Activated CD8-positive, alpha-beta memory T cell treated with anti-CD3 and anti-CD28 coated beads, Interleukin-2, amount 10 ng/mL, durations not matched to agents 7 days and 5 days (primary cell): ENCODE measurements at places on chromosomes 3 and 15.

DNA sequence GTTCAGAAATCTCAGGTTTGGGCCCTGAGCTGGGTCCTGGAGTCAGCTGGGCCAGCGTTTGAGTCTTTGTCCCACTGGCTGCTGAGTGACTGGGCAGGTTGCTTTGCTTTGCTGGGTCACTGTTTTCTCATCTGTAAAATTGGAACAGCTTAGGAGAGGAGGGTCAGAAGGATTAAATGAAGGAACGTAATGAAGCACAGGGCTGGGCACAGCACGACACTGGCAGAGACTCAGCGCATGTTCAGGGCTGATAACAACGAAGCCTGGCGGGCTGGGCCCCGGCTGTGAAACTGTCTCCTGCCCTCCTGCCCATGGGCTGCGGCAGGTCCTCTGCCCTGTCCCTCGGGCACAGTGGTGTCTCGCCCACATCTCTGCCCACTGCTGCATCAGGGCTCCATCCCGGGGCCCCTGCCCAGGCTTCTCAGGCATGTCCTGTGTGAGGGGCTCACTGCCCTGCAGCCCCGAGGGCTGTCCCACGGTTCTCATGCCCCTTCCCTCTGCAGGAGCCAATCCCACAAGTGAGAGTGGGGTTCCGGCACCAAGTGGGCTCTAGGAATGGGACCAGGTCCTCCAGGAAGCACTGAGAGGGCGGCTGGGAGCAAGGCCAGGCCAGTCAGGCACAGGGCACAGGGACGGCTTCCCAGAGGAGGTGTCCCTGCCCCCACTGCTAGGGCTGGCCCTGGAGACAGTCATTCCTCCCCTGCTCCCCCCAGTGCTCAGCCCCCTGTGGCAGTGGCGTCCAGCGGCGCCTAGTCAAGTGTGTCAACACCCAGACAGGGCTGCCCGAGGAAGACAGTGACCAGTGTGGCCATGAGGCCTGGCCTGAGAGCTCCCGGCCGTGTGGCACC is 88.0 kb downstream of the TBC1D2B start:
- no peak for DNase-seq

GRCh38 chr15:101458158-101458900 is 31.2 kb downstream of the PCSK6 start:
- no peak for DNase-seq

GRCh38 chr3:194270627-194271459 is 80.3 kb downstream of the CPN2 start:
- DNase-seq = no peak

GRCh38 chr15:39792025-39792843 is 9.6 kb upstream of the FSIP1 start:
- DNase-seq = no peak

DNA sequence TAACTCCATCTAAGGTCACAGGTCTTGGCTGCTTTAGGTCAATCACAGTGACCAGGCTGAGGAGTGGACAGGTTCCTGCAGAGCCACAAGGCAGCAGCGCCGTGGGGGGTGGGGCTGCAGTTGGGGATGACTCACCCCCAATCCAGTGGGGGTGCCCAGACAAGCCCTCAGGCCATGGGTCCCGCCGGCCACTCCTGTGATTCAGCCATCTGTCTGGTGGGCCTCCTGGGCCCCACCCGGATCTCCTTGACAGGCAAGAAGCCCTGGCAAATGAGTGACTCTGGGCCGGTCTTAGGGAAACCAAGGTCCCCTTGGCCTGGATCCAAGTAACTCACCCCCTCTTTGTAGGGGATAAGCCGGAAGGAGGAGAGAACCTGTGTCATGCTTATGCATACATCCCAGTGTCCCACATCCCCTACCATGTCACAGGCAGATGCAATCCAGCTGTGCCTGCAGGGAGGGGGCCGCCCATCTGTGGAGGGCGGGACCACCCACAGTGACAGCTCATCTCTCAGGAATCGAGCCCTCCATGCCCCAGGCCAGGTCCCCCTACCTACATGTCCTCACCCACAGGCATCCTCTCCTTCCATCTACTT is 495 bp upstream of the COL7A1 start:
- no peak for DNase-seq

DNA sequence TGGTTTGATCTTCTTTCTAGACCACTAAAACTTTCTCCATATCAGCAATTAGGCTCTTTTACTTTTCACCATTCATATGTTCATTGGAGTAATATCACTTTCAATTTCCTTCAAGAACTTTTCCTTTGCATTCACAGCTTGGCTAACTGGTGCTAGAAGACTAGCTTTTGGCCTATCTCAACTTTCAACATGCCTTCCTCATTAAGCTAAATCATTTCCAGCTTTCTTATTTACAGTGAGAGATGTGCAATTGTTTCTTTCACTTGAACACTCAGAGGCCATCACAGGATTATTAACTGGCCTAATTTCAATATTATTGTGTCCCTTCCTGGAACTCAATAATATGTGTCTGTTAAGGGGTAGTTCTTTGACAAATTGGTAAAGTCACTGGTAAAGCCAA is 42.8 kb upstream of the PLOD2 start:
- DNase-seq = no peak

DNA sequence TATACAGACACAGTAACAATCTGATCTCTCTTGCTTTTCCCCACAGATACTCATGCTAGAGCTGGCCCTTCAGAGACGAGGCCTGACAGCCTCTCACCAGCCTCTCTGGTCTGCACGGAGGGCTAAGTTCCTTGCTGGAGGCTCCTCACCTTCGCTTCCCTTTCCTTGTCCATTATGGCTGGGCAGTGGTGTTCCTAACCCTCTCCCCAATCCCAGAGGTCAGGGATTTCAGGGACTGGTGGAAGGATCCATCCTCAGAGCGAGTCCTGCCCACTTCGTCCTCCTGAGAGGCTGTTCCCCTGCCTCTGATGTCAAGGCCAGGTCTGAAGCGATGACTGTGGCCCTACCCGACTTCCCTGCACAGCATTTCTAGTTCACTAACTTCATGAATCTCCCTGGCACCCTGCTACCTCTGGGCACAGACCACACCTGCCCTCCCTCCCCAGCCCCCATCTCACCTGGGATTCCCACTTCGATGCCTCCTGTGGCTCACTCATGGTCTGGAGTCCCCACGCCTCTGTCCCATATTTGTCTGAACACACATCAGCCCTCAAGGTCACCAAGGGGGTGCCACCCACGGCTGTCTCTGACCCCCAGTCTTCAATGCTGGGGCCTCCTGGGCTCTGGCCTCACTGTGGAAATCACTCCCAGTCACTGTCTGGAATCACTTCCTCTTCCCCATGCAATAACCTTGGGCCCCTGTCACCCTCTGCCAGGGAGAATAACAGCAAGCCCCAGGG is 124.9 kb upstream of the PRR20G start:
- DNase-seq = peak; percentile 18

- no peak for DNase-seq
These were observed 28.9 kb downstream of the POPDC2 start for GRCh38 chr3:119631516-119631915.

- no peak for DNase-seq
These were observed 72.8 kb downstream of the GABRG3 start for GRCh38 chr15:27043770-27044169.

DNA sequence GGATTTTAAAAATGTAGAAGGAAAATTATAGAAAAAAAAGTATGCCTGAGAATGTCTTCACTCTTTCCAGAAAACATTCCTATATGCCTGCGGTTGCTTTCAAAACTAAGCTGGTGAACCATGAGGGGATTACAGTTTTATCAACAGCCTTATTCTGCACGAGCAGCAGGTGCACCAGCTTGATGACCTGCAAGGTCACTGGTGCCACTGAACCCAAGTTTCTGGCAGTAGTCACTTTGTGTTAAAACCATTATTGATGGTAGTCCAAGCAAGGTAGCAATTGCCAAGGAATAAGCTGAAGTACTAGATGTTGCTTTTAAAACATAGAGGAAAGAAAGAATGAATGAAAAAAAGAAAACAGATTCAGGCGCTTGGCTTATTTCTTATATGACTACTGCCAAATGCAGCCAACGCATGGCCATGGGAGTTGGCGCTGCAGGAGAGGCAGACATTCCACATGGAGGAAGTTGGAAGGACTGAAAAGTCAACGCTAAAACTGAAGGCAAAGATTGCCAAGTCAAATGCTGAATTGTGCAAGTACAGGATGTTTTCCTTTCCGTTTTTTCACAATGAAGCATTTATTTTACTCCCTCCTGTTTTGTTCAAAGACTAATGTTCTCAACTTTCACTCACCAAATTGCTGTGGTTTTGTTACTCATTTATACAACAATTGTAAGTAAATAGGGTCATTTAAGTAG is 601.4 kb downstream of the CADM2 start:
- no peak for DNase-seq

DNA sequence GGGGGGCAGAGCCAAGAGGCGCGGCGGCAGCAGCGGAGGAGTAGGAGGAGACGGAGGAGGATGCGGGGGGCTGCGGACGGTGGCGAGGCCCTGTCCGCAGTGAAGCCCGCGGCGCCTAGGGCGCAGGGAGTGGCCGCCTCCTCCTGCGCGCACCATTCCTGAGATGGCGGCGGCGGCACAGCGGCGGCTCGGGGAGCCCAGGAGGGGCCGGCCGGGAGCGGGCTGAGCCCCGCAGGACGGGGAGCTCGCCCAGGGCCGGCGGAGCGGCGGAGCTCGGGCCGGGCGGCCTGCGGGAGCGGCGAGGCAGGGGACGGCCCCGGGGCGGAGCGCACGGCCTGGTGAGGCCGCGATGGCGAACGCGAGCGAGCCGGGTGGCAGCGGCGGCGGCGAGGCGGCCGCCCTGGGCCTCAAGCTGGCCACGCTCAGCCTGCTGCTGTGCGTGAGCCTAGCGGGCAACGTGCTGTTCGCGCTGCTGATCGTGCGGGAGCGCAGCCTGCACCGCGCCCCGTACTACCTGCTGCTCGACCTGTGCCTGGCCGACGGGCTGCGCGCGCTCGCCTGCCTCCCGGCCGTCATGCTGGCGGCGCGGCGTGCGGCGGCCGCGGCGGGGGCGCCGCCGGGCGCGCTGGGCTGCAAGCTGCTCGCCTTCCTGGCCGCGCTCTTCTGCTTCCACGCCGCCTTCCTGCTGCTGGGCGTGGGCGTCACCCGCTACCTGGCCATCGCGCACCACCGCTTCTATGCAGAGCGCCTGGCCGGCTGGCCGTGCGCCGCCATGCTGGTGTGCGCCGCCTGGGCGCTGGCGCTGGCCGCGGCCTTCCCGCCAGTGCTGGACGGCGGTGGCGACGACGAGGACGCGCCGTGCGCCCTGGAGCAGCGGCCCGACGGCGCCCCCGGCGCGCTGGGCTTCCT is at the start of gene GPR27:
TSS of gene GPR27 (plus strand) at position 155 of the 909 bp plus-strand sequence. CDS start at position 350, 195 bp downstream.
- DNase-seq = no peak

DNA sequence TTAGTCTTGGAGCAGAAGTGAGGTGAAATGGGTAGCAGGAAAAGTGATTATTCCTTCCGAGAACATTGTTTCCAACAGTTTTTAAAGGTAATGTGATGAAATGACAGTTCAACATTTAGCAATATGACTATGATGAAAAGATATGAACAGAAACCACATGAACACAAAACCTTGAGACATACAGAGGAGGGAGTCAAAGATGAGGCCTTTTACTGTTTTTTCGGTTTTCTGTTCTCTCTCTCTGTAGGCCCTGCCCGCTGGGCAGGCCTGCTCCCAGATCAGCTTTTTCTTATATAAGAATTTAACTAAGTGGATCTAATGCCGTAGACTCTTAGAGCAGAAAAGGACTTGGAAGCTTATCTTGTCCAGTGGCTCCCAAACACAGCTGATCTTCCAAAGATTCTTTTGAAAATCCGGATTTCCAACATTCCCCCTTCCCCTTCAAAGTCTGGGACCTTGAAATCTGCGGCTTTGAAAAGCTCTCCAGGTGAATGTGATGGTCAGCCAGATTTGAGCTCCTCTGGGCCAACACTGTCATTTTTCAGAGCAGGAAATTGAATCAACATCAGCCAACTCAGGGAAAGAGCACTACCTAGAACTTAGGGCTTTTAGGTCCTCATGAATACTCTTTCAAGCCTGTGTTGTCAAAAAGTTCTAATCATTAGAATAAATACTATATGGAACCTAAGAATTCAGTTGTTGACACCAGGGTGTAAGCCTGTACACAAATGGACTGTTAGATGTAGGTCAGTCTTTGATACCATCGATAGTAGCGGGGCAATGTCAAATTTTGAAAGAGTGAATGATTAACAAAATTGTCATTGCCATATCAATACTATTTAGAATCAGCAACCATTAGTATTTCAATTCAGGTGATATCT is 372.7 kb downstream of the SHQ1 start:
- no peak for DNase-seq

DNA sequence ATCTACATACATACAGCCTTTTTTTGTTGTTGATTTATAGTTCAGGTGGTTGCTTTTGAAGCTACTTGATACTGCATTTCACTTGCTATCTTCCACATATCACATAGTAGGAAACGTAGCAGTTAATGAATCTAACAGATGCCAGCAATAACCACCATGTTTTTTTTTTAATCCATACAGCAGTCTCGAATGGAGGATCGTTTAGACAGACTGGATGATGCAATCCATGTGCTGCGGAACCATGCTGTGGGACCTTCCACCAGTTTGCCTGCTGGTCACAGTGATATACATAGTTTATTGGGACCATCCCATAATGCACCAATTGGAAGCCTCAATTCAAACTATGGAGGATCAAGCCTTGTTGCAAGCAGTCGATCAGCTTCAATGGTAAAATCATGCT is 123.2 kb upstream of the CGNL1 start:
- no peak for DNase-seq

- no peak for DNase-seq
These were observed 377.0 kb downstream of the FOXP1 start for GRCh38 chr3:71206305-71207165.

DNA sequence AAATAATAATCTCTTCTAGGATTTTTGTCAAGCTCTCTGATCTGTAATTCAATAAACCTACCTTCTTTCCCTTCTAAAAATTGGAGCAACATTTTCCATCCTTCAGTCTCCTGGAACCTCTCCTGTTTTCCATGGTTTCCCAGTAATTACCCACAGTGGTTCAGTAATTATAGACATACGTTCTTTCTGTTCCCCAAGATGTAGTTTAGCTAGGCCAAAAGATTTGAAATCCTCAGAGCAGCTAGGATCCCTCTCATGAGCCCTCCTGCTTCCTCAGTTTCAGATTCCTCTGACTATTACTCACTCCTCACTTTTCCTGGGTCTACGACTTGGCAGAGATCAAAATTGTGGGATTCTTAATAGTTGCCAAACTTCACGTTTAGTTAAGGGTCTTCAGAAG is 76.9 kb upstream of the IGSF10 start:
- no peak for DNase-seq

DNA sequence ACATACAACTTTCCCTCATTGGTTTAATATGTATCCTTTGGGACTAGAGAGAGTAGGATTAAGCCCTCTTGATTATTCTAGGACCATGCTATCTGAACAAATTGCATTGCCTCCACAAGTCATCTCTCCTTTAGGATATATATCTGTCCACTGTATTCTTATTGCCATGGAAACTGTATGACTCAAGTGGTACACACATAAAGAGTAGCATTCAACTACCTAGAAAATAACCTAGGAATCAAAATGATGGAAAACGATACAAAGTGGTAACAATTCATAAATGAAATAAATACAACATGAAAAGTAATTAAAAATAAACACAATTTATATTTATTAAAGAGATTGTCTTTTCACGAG is 212.1 kb upstream of the P2RY1 start:
- DNase-seq = no peak

DNA sequence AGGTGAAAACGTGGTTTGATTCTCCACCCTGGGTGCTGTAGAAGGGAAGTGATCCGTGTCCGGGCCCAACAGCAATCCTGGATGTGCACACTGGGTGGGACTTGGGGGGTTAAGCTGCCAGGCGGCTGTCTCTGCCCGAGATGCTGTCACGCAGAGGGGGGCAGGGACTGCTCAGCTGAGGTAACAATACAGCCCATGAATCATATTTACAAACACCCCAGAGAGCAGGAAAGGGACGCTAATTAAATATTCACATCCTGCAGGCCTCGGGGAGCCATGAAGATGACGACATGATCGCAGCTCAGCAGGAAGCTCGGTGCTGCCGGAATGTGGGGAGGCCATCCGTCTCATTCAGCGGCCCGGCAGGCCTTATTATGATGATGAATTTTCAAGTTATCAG is 17.9 kb upstream of the CRABP1 start:
- no peak for DNase-seq
